Eye (tissue), 1 donor: ENCODE measurements at places on chromosomes 3 and 15.

DNA sequence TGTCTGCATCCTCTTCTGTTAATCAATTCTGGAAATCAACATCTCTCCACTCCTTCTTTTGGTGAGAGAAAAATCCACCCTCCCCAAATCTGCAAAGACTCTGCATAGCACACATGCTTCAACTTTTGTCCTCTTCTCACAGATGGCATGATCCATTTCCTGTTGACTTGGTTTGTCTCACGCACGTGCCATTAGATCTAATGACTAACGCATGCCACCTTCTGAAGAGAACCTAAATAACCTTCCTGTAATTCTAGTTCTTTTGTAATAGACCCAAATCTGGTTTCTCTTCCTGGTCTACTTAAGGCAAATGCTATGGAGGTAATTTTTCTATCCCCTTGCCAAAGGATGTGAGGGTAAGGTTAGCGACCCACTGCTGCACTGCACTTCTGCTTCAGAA is 51.0 kb upstream of the ATOSA start:
- DNase-seq, result no peak

DNA sequence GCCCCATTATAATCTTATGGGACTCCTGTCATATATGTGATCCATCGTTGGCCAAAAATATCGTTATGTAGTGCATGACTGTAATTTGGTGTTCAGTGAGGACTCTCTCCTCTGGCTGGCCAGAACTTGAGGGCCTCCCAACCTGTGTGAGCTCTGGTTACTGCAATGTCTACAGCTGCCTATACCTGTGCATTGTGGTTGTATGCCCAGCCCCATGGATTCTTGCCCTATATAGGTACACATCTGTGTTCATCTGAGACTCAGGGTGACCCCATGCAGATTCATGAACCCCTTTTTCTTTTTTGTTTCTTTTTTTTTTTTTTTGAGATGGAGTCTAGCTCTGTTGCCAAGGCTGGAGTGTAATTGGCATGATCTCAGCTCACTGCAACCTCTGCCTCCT is 32.6 kb upstream of the KLF13 start:
- DNase-seq, result no peak

DNA sequence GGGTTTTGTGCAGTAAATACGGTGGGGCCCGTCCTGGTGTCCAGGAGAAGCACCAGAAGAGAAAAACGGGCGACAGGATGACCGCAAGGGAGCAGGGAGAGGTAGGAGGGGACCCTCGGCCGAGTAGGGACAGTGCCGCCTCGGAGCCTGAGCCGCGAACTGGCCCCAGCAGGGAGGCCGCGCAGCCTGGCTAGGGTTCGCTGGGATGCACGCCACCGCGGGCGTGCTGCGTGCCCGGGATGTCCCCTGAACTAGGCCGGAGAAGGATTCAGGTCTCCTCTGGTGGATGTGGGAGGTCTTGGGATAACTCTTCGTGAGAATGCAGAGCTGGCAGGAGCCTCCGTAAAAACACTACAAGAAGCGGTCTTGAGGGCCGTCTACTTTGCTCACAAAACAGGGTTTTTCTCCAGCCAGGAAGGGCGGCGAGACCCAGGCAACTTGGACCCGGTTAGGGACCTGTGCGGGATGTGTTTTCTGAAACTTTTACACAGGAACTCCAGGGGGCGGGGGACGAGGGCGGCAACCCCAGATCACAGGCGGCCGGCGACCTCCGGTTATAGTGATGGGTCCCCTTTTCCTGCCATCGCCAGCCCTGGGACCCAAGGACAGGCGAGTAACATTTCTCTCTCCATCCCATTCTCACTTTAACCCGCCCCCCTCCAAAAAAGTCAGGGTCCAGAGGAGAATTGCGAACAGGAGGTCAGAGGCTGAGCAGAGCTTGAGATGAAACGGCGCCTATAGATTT is 35.5 kb downstream of the NR2F2 start:
- peak; percentile 72 for DNase-seq

- no peak for DNase-seq
Measured at GRCh38 chr3:151351219-151351618, 21.9 kb upstream of the P2RY13 start.

DNA sequence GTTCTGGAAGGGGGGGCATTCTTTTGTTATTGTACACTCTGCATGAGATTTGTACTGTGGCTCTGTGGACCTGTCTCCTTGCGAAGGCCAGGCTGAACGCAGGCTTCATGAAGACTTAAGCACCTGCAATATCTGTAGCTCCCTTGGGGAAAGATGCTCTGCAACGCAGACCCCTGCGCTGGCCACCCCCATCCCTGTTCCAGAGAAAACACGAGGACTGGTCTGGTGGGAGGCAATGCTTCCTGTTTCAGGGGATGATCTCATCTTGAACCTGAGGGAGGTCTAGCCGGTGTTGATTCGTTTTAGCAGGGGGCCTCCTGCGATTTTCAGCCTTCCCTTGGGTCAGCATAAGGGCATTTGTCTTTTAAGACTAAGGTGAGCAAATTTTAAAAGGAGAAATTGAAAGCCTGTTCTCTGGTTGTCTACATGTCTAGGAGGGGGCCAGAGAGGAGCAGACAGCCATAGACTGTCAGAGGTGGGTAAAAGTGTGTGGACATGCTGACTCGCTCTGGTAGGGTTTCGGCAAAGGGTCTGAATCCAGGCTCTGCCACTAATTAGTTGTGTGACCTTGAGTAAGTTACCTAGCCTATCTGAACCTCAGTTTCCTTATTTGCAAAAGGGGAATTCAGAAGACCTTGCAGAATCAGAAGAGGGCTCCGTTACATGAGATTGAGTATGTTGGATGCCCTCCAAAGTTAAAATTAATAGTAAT is 80.9 kb upstream of the RASGRF1 start:
- DNase-seq, result peak; percentile 50

DNA sequence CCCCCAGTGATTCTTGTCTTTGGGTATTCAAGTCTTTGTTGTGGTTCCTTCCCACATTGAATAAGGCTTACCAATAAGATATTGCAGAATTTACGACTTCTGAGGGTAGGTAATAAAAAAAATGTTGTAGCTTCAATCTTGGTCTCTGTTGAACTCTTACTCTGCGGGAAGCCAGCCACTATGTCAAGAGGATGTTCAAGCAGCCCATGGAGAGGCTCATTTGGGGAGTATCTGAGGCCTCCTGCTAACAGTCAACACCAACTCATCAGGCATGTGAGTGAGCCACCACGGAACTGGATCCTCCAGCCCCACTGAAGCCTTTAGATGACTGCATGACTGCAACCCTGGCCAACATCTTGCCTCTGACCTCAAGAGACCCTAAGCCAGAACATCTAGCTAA is 3.2 kb upstream of the TBC1D23 start:
- DNase-seq, result no peak

DNA sequence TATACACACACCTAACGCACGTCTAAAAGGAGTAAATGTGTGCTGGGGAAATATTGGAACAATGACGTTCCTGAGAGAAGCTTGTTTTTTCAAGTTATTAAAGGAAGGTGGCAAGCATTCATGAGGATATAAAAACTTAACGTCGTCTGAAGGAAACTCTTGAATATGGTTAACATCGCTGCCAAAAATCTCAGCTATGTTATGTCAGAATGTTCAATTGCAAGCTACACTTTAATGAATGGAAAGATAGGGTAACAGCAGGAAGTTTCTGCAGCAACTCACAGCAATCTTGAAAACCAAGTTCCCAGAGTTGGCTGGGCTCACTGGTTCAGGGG is 54.3 kb upstream of the MEF2A start:
- DNase-seq, result peak; percentile 56

DNA sequence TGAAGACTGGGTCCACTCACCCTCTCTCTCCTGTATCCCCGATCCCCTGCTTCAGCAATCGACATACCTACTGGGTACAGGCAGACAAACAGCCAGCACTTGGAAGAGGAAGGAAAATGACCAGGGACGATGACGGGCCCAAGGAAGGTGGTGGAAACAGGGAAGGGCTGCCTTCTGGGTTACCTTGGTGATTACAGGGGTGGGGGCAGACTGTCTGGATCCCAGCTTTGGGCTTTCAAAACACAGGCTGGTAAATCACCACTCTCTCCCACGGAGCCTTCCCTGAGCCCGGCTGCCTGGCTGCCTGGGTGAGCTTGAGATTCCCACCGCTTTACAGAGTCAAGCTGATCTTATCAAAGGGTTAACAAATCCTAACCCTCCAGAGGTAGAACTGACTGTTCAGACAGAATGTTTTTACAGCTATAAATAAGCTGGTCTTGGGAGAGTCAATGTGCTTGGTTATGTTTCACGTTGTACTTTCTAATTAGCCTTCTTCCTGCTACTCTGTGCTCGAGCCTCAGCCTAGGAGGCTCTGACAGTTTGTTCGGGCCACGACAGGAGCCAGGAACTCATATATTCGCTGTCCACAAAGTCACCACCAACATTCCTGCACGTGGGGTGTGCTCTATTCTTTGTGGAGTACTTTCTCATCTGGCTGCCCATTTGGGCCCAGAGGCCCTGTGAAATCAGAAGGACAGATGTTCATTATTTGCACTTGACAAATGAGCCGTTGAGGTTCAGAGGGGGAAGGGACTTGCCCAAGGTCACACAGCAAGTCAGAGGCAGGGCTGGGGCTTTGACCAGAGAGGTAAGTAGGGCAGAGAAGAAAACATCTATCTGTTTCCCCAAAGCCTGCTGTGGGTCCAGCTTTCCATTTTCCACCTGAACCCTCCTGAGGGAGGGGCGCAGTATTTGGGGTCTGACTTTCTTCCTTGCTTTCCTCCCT is 63.5 kb downstream of the FEM1B start:
- no peak for DNase-seq

GRCh38 chr15:42984493-42985034 is 64.0 kb upstream of the TTBK2 start:
- no peak for DNase-seq

DNA sequence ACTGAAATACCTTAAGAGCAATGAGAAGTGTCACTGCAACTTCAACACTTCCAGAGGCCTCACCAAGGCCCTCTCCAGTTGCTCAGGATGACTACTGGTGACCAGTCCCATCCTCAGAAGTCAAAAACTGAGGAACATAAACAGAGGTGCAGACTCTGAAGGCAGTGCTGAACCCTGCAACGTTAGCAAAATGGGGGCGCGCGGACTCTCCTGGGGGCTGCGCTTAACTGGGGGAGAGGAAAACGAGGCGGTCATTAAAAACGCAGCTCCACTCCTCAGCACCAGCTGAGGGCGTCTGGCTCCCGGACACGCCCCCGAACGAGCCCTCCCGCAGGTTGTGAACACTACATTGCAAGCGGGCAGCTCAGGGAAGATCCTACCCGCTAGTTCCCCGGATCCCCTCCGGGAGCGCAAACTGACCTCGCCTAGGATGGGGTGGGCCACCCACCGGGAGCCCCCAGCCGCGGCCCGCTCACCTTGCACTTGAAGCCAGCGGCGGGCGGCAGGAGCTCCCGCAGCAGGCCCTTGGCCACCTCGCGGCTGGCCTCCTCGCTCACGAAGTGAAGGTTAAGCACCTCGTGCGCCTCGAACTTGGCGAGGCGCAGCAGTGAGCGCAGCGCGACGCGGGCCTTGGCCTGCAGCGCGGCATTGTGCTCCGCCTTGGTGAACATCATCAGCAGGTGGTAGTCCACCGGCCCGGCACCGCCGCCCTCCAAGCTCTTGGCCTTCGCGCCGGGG is 711 bp downstream of the XXYLT1 start:
- peak; percentile 82 for DNase-seq

GRCh38 chr3:74372743-74373142 is 241.7 kb downstream of the CNTN3 start:
- DNase-seq, result no peak

DNA sequence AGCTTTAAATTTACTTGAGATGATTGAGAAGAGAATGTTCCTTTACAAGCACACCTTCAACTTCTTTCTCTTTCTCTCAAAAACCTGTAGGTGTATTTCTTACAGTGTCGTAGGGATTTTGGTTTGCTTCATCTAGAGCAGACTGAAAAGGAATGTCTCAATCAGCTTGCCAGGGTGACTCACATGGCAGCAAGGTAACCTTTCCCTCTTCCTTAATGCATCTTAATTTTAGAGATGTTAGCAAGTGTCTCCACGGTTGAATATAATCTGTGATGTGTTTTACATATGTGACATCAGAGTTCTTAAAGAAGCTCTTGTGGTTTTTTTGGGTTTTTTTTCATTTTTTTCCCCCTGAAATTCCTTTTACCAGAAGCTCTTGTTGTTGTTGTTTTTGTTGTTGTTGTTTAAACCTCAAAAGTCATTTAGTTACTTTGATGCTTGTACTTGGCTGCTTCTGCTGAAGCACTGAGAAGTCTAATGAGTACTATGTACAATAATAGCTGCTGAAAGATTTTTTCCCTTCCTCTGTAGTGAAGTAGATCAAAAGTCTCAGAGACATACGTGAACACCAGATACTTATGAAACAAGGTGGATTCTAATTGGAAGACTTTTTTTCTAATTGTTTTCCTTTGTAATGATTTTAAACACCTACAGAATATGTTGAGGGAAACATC is 83.1 kb downstream of the RETNLB start:
- DNase-seq, result no peak

- DNase-seq, result peak; percentile 85
Measured at GRCh38 chr15:48250640-48251076, 44.6 kb downstream of the SLC12A1 start.

GRCh38 chr15:98899272-98900021 is 108.1 kb downstream of the PGPEP1L start:
- no peak for DNase-seq

DNA sequence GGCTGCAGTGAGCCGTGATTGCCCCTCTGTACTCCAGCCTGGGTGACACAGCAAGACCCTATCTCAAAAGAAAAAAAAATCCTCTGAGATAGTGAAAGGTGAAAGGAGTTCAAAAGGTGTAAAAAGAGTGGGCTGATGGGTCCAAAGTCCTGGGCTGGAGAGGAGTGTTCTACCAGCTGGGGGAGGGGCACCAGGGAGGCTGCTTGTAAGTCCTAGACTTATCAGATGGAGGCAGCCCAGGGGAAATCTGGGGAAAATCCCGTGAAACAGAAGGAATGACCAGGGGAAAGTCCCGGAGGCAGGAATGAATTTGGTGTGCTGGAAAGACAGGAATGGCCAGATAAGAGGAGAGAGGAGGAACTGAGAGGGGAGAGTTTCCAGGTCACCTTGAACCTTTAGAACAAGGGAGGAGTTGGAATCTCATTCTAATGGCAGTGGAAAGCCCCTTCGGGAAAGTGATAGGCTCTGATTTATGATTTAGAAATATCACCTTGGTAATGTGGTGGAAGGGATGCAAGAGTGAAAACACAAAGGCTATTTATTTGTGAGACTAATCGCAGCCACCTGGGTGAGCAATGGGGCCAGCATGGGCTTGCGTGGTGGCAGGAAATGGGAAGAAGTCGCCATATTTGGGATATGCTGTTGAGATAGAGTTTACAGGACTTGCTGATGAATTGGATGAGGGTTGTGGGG is 23.4 kb upstream of the PPP4R2 start:
- no peak for DNase-seq

DNA sequence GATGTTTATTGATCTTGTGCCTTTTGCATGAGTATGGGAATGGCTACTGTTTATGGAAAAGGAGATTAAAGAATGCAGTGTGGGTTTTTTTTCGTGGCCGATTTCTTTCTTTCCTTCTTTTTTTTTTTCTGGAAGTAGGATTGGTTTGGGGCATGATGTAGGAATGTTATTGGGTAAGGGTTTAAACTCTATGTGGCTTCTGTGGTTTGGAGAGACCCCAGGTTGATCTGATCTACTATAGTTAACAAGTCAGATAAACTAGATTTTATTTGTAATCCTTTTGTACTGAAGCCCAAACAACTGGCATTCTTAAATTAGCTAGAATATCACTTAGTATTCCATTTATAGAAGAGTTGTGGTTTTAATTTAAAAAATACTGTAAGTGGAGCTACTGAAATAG is 304.8 kb downstream of the LPP start:
- no peak for DNase-seq

- peak; percentile 24 for DNase-seq
Measured at GRCh38 chr15:50676799-50677483, 9.7 kb downstream of the TRPM7 start.

GRCh38 chr15:67792250-67792942 is 32.9 kb upstream of the SKOR1 start:
- no peak for DNase-seq
